ENCODE measurements at places on chromosomes 13 and 19.

GRCh38 chr13:25806264-25806974 is 245.4 kb downstream of the SHISA2 start:
- no peak for DNase-seq

DNA sequence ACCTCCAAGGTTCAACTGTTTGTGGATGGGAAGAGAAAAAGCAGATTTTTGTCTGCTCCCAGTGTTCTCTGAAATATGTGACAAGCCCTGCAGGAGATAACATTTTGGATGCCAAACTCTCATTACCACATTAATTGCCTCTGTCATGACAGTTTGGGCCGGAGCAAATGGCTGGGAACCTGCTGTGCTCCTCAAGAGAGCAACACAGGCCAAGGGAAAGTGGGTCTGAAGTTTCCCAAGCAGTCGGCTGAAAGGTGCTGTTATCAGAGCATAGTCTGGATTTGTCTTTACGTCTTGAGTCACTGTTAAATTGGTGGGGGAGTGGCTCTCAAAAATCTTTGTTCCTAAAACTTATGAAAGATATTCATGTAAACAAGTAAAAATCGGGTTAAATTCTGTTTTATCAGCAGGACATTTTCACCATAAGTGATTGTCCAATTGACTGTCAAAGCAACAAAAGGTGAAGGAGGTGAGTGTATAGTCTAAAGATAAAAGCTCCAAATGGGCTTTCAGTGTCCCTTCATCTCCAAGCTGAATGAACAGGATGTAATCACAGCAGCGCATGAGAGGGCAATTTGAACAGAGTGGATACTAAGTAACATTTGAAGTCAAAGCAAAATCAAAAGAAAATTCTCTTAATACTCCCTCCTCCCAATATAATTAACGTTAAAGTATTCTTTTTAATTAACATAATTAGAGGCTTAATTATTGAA is 844.8 kb downstream of the PCDH17 start:
- DNase-seq, result no peak

DNA sequence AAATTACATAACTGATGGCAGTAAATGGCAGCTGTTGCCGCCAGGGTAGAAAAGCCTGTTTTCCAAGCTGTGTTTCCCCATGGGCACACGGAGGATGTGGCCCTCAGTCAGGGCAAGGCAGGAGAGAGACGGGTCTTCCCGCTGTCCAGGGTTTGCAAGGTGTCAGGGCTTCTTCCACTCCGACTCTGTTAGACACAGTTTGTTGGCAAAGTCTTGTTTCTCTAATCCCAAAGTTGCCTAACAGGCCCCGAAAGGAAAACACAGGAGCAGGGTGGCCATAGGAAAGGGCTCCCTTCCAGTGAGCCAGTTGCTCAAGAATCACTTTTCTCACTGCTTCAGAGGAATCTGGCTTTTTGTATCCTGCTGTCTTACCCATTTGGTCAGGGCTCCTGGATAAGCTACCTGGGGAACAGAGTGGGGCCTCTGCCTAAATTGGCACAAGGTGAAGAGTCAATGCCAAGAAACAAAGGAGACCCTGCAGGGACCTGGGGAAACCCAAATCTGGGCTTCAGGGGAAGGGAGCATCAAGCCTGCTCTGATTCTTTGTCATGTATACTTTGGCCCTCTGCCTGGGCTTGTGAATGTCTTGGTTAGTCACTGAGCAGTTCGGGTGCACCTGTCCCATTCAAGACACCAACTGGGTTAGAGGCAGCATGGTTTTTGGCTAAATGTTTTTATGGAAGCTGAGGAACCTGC is 29.0 kb upstream of the CXCL17 start:
- DNase-seq, result no peak

DNA sequence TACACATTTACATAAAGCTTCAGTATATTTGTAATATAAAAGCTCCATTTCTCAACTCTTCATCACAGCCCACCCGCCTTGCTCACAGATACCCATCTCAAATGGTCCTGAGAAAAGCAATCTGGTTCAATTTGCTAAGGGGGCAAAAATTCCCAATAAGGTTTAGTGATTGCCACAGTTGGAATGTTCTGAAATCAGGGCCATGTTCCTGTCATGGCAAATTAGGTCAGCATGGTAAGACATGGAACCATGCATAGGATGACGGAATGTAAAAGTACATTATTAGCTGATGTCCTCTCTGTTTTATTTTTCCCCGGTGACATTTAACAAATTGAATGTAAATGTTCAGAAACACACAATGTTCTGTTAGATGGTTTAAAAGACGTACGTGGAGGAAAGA is 274.3 kb downstream of the MZT1 start:
- no peak for DNase-seq

- no peak for DNase-seq
Measured at GRCh38 chr13:23433171-23434153, at the start of gene SACS. Gene SACS, minus strand, starts transcription at chr13:23433702. Its CDS starts 22,463 bp downstream, at chr13:23411239.

- peak; percentile 56 for DNase-seq
Measured at GRCh38 chr19:1069009-1069779, 2.2 kb downstream of the ARHGAP45 start.

DNA sequence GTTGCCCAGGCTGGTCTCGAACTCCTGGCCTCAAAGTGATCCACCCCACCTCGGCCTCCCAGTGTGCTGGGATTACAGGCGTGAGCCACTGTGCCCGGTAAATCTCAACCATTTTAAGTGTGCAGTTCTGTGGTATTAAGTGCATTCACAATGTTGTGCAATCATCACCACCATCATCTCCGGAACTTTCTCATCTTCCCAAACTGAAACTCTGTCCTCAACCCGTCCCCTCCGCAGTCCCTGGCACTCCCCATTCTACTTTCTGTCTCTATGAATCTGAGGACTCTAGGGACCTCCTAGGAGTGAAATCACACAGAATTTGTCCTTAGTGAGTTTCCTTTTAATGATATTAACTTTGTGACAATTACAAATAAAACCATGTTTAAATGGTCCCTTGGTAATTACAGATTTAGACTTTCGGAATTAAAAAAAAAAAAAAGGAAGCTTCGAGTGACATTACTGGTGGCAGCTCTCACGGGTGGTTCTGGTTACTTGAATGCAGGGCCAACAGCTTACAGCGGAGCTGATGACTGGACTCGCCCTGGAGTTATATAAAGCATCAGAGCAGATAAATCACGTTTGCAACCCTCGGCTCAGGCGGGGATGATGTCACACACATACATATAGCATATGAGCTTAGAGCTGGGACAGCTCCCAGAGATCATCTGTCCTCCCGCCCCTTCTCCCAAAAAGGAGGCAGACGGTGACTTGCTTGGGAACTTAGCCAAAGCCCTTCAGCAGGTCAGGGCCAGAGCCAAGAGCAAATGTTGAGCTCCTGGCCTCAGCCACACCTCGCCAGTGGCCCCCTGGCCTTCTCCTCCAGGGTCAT is 89.8 kb downstream of the ZNF557 start:
- no peak for DNase-seq

GRCh38 chr13:91649456-91649855 is 251.0 kb downstream of the GPC5 start:
- DNase-seq, result no peak

DNA sequence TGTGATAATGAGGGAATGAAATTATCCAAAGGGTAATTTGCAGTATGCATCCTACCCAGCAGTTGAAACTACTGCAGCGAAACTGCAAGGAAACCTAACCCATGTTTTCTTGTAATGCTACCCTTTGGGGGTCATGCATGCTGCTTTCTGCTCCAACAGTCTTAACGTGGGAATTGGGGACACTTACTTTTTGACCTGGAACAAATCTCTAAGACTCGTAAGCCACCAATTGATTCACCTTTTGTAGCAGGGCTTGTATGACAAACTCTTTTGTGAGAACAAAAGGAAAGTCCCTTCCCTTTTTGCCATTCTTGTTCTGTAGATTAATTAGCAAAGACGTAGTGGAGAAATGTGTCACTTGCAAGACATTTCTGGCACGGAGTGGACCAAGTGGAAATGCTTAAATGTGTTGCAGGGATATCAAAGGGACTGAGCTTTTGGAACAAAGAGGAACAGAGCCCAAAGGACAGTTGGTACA is 27.4 kb downstream of the LRCH1 start:
- no peak for DNase-seq

GRCh38 chr19:42657556-42657955 is 62.8 kb upstream of the CEACAM8 start:
- no peak for DNase-seq

- no peak for DNase-seq
Measured at GRCh38 chr13:100156788-100157187, 67.9 kb downstream of the PCCA start.

DNA sequence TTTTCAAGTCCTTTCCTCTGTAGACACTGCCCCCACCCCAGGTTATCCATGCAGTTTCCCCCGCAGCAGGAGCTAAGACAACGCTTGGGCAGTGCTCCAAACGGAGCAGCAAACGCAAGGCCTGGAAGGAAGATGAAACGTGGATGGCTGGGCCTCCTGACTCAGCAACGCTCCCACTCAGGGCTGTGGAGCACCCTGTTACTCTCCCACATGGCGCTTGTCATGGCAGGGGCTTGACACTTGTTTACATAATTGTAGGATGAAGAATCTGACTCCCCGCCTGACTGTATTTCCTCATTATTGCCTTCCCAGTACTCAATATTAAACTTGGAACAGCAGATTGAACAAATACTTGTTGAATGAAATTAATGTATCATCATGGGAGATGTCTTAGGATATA is 799 bp upstream of the C1QTNF9B start:
- no peak for DNase-seq

DNA sequence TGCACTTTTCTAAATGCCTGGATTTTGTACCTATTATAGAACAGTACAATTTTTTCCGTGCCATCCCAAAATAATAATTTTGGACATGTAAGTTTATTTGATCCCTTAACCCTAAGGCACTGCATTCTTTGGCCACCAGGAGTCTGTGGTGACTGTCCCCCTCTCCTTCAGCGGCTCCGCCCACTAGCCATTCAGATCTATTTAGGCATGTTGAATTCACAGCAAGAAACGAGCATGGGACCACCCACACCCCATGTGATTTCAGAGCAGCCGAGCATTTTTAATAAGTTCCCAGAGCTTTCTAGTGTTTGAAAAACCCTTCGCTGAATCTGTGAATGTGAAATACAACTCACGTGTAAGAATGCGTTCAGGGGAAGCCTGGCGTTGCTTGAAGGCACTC is 567.5 kb downstream of the MYO16 start:
- no peak for DNase-seq

GRCh38 chr13:32976912-32977311 is 39.3 kb upstream of the KL start:
- no peak for DNase-seq

DNA sequence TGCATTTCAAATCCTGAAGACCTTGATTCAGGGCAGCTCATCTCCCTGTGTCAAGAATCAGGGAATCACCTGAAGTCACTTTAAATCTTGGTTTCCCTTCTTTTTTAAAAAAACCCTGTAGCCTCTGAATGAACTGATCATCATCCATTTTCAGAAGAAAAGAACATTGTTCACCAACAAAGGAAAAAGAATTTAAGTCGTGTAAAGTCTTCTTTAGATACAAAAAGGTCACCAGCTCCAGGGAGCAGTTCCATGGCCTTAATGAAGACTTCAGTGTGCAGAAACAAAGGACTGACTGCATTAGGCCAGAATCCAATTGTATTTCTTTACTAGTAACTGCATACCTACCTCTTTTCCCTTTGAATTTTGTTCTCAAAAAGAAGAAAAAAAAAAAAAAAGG is 245.0 kb downstream of the ABCC4 start:
- no peak for DNase-seq

- peak; percentile 23 for DNase-seq
Measured at GRCh38 chr19:52297601-52298364, 814 bp downstream of the ZNF480 start.

- DNase-seq, result no peak
Measured at GRCh38 chr13:25151626-25152195, 20.4 kb downstream of the AMER2 start.

GRCh38 chr13:30364133-30364532 is 56.8 kb upstream of the KATNAL1 start:
- DNase-seq, result no peak

DNA sequence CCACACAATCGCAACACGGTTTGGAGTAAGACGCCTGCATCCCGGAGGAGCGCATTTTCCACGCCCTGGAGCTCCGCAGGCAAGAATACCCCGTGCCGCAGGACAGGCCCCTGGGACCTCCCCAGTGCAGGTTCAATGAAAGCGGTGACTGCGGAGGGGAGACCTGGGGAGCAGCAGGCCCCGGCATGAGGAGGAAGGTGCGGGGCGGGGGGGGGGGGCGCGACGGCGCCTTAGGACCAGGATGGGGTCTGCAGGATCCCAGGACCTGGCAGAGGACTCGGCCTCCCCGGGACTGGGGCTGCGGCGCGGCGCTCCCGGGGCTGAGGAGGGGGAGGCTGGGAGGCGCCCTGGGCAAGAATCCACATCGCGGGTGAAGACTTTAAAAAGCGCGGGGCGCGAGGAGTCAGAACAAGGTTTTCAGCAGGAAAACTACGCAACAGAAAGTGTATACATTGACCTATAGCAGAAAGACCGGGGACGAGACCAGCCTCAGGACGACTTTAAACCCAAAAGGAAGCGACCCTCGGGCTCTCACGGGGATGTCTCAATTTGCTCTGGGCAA is 432 bp downstream of the ZNF611 start:
- DNase-seq, result peak; percentile 36

- no peak for DNase-seq
Measured at GRCh38 chr19:924553-925086, 1.2 kb upstream of the ARID3A start.

DNA sequence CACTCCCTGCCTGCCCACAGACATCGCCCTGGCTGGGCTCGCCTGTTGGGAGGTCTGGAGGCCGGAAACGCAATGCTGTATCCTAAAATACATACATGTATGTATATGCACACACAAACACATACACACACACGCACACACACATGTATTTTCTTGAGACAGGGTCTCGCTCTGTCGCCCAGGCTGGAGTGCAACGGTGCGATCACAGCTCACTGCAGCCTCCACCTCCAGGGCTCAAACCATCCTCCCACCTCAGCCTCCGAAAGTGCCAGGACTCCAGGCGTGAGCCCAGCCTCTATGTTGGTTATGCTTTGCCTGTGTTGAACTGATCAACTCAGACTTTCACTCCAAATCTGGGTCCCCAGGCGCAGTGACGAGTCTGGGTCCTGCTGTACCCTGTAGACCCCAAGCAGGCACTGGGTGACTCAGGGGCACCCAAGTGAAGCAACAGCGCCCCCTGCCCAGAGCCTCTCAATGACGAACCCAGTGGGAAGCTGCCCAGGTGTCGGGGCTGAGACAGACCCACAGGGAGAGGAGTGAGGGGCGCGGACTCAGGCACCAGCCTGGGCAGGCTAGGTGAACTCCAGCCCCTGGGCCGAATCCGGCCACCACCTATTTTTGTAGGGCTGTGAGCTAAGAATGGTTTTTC is 27.4 kb upstream of the CACTIN start:
- no peak for DNase-seq

GRCh38 chr13:113846636-113847318 is 17.1 kb downstream of the GAS6 start:
- no peak for DNase-seq

DNA sequence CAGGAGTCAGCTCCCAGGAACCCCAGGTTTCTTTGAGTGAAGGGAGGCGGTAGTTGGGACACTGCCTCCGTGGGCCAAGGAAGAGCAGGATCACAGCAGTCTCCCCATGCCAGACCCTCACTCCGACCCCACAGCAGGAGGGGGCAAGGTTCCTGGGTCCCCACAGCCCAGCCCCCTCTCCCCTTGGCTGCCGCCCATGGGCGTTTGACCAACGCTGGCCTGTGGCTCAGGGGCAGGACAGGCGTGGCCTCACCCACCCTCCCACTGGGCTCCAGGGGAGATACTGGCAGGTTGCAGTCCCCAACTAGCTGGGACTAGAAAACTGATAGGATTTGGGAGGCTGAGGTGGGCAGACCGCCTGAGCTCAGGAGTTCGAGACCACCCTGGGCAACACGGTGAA is 9.2 kb downstream of the COPE start:
- DNase-seq, result no peak

- no peak for DNase-seq
Measured at GRCh38 chr13:88617176-88617575, 946.0 kb downstream of the SLITRK5 start.

Measured in GM10248 (cell line).